ENCODE measurements at places on chromosomes 6 and 20.

DNA sequence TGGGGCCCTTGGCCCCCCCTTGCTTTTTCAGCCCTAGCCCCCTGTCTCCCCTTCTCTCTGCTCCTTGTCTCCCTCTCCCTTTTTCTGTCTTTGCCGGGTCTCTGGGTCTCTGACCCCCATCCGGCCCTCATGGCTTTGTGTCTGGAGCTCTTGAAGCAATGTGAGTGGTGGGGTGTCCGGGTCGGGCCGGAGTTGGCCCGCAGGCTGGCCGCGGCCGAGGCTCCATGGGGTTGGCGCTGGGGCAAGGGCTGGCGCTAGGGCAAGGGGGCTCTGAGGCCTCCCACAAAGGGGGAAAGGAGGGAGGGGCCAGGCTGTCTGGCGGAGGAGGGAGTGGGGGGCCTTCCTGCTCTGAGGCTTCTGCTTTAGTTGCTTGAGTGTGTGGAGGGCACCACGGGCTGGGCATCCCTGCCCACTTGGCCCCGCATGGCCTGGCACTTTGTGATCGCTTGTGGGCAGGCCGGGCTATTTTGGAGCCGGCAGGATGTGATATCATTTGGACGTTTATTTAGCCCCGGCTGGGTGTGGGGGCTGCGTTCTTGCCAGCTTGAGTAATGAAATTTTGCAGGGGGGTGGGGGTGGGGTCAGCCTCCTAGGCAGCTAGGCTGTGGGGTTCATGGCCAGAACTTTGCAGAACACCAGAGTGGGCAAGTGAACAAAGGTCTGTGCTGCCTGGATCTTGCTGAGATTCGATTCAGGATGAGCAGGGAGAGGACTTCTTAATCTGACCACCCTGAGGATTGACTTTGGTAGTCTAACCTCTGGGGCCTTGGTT is 78.7 kb upstream of the MYL9 start:
- DNase-seq = no peak

GRCh38 chr6:18326001-18326400 is 61.1 kb upstream of the RNF144B start:
- DNase-seq = no peak

DNA sequence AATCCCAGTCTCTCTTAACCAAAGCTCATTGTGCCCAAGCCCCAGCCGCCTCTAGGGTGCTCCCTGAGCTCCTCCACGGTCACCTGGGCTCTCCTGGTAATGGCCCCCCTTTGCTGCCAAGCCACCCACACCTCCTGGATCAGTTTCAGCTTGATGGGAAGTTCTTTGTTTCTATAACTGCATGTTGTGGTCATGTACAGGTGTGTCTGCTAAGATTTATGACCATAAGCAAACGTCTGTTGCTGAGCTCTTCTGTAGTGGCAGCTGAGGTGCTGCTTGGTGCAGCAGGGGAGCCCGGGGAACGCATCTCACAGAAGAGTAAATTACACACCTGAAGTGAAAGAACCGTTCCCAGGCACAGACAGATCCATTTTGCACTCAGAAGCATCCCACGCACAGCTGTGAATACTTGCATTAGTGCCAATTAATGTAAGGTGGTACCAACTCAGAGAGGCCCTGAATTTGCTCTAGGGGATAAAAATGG is 194.6 kb upstream of the ARID1B start:
- no peak for DNase-seq

GRCh38 chr6:148235446-148235845 is 107.2 kb upstream of the SASH1 start:
- DNase-seq = no peak

DNA sequence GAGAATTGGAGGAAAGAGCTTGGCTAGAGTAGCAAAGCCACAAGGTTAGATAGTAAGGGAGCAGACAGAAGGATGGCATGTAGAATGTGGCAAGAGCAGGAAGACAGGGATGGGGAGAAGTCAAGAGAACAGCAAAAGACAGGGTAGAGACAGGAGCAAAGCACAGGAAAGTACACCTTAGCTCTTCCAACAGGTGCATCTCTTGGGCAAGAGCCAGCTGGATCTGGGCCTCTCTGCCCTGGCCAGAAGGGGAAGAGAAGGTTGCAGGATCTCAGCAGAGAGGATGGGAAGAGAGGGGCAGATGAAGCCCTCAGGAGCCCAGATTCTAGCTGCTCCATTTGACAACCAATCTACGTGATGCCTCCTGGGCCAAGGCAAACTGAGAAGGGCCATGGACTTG is 16.7 kb downstream of the SCUBE3 start:
- no peak for DNase-seq

GRCh38 chr6:128759447-128759846 is 123.5 kb upstream of the LAMA2 start:
- DNase-seq = no peak

DNA sequence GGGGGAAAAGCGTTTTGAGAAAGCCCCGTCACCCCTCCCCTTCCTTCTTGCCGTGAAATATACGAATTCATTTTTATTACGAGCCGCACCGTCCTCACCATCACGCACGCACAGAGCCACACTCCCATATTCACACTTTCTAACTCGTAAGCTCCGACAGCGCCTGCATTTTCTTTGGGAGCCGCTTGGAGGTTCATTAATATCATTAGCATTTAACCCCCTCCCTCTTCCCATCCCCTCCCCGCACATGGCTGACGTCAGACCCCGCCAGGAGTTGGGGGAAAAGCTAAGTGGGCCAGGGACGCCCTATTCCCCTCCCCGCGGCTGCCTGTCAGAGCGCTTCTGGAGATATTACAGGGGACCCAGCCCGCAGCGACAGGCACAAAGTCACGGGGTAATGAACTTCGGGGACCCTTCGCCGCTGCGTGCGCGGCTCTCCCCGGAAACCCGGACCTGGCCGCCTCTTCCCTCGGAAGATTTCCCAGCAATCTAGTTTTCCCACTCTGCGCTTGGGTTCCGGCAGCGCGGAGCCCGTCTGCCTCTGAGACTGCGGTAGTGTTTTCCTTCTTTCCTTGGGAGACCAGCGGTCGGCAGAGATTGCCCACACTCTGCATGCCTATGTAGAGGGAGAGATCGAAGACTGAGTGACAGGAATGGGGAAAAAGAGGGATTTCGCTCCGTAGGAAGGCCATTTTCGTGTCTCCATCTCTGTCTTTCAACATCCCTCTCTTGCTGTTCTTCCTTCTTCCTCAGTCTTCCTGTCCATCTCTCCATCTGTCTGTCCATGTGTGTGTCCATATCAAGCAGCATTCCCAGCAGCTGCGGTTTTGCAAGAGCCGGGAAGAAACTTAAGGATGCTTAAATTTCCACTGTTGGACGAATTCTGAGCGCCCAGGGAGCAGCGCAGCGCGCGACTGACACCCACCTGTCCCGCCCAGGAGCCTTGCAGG is at the start of gene NR2E1:
TSS of gene NR2E1 (plus strand) at position 309 of the 950 bp plus-strand sequence. CDS start 744 bp downstream, outside the sequence.
- no peak for DNase-seq

GRCh38 chr6:52503323-52503747 is 73.5 kb downstream of the TRAM2 start:
- no peak for DNase-seq

DNA sequence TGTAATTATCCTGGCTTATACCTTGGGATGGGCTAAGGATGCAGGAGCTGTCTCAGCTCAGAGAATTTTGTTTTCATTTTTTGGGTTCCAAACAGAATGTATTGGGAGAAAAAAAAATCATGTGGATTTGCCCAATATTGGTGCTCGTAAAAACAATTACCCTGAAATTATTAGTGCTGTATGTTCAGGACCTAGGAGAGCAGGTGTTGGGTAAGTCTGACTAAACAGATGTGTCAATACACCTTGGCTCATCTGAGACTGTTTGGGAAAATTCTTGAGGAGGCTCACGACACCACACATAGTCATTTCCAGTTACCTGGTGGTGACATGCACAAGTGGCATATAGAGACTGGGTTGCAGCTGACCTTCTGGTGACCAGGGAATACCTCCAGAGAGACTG is 802.1 kb upstream of the FLRT3 start:
- DNase-seq = no peak

DNA sequence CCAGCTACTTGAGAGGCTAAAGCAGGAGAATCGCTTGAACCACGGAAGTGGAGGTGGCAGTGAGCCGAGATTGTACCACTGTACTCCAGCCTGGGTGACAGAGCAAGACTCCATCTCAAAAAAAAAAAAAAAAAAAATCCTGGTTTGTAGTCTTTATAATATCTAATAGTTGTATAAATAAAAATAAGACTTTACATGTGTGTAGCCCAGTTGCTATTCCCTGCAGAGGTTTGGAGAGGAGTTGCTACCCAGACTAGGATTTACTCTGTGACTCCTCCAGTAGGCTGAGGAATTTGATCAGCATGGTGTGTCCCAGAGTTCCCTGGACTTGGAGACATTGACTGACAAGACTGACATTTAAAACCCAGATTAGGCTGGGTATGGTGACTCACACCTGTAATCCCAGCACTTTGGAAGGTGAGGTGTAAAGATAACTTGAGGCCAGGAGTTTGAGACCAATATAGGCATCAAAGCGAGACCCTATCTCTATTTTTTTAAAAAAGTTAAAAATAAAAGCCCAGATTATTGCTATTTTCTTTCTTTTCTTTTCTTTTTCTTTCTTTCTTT is 10.2 kb downstream of the CHMP4B start:
- no peak for DNase-seq

Measured in CD4-positive, alpha-beta T cell (primary cell).